Hematopoietic multipotent progenitor cell treated with erythropoietin and hydrocortisone succinate and interleukin-3 and kit ligand, for 4 days (in vitro differentiated cells): ENCODE measurements at places on chromosomes 3 and 15.

DNA sequence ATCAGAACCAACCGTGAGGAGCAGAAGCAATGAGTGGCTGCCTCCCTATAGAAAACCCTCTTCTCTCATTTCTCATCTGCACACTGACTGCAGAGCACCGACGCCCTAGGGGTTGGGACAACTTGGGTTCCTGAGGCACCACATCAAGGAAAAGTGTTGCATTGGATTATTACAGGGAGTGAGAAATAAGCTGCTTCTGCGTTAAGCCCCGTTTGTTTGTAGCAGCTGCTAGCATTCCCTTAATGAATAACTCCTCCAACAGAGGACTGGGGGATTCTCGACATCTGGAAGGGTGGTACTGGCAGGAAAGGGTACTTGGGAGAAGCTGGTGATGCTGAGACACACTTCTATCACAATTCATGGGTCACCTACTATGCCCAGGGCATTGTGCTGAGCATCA, 25.3 kb upstream of the AGBL1 start:
- no peak for DNase-seq

DNA sequence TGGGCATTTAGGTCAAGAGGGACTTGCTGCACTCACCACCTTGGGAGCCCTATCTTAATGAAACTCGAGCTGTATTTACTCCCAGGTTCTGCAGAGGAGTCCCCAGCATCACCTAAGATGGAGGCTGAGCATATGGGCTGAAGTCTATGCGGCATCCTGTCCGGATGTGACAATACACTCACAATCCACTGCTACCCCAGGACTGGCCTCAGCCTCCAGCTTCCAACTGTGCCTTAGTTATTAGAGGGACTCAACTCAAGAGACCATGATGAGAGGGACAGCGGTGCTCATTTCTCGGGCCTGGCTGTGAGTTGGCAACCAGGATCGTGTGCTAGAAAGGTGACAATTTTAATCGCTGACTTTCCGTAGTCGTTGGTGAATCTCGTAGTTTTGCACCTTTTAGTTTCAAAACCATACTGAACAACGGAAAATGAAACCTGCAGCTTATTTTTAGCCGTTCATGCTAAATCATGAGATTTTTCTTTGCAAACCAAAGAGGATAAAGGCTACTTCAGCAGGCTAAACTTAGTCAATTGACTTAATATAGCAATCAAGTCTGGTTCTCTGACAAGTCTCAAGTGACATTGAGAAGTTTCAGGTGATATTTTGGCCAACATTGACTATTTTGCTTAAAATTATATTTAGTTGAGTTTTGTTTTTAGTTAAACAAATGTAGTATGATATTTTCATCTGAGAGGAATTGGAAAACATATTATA, 11.1 kb downstream of the ZBTB38 start:
- DNase-seq, result no peak

DNA sequence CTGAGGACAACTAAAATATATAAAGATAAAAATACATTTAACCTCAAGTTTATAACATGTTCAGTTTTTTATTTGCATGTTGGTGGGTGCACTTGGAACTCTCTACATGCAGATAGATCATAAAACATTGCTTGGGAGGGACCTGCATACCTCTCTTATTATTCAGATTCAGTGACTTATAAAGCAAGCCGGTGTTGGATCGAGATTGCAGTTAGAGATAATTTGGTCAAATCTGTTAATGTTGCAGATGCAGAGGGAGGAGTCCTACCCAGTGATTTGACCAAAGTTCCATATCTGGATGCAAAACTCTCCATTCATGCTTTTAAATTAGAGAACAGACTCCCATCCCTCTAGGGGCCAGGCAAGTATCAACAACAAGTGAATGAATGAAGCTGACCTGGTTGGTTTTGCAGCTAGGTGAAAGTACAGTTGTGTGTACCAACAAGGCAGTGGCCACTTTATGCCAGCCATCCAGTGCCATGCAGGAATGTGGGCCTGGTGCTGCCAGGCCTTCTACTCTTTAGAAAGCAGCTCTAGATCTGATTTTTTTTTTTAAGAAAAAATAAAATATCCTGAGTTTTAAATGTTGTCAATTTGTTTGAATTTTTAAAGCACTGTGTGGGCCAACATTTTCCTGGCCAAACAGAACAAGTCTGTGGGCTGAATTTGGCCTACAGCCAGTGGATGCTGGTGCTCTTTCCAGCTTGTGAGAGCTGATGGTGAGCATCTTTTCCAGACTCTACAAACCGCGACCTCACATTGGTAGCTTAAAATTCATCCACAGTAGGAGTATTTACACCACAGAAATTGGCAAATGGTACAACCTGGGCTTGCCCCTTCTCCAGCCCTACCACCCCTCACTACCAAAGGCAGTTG, 12.3 kb downstream of the CDIN1 start:
- no peak for DNase-seq

DNA sequence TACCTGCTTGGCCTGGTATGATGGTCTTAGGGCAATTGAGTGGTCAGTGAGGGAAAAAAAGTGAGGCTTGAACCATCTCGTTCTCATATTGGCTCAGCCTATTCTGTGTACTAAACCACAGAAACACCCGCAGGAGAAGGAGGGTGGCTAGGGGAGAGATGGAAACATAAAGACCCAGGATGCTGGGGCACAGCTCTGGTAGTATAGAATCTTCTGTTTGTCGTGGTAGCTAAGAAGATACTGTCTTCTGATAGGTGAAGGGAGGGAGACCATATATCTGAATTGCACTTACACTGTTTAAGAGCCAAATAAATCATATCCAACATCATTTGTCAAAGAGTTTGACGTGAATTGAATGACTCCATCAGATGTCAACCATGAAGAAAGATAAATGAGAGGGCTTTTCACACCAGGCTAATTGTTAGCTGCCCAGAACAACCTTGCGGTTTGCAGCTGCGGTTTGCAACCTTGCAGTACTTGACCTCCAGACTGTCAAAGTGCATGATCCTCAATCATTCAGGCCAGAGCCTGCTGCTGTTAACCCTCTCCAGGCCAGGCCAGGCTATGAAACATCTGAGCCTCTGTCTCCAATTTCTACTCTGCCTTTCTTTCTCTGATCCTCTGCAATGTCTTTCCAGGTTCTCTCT, 40.9 kb upstream of the PIK3R4 start:
- no peak for DNase-seq

- peak; percentile 71 for DNase-seq
Measured at GRCh38 chr3:31105438-31106077, 211.1 kb upstream of the GADL1 start.

DNA sequence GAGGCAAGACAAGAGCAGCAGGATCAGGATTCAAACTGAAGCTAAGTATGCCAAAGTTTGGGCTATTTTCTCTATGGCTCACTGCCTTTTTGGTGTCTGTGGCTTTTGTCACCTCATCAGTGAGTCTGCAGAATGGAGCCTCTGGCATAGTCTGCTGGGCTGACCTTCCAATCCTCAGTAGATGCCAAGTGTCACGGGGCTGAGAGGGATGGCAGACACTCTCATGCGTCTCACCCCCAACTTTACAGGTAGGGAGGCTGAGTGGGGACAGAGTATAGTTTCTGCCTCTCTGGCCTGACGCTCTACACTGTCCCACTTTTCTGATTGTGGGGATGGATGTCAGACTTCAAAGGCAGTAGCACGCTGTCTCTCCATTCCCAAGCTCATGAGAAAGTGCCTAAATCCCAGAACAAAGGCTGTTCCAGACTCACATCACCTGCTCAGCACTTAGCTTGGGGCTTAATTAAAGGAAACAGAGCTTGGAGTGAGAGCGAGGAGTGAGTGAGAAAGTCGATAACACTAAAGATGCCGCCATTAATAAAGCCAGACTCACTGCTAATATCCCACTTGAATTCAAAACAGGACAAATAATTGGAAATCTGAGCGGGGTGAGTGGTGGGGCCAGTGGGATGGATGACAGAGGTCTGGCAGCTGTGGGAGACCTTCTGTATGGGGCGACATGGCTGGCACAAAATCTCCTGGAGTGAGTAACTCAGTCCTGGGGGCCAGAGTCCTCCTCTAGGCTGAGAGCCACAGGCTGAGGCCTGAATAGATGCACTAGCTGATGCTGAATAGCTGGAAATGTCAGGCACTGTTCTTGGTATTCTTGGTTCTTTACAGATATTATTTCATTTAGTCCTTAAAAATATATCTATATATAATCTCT, 78.4 kb upstream of the MRPS22 start:
- DNase-seq, result no peak

- no peak for DNase-seq
Measured at GRCh38 chr15:25618161-25618560, 179.3 kb upstream of the UBE3A start.

GRCh38 chr3:149575961-149576564, 81.8 kb downstream of the WWTR1 start:
- peak; percentile 20 for DNase-seq

- DNase-seq, result no peak
Measured at GRCh38 chr3:99269606-99270351, 368.3 kb upstream of the DCBLD2 start.

GRCh38 chr3:452221-452620, 255.7 kb downstream of the CHL1 start:
- DNase-seq, result no peak

DNA sequence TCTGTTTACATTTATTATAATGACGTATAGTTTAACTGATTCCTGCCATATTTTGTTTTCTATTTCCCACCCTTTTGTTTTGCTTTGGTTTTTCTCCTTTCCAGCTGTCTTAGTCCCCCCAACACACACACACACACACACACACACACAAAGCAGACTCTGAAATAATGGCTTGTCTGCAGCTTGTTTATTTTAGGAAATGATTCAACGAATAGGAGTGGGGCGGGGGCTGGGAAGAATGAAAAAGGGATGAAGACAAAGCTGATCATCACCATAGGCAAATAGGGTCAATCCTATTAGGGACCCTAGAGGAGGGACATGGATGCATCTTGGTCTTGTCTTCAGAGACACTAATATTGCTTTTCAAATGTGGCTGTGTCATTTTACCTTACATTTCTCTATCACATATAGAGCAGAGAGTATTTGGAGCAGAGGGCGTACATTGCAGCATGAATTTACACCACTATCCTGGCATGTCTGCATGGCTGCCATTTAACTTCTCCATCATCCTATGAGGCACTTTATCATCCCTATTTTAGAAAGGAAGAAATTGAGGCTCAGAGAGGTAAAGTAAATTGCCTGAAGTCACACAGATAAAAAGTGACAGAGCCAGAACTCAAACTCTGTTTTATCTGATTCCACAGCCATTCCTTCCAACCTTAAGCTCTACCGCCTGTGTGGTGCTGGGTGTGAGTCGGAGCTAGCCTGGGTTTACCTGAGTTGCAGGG, 147.2 kb upstream of the TPM1 start:
- no peak for DNase-seq

DNA sequence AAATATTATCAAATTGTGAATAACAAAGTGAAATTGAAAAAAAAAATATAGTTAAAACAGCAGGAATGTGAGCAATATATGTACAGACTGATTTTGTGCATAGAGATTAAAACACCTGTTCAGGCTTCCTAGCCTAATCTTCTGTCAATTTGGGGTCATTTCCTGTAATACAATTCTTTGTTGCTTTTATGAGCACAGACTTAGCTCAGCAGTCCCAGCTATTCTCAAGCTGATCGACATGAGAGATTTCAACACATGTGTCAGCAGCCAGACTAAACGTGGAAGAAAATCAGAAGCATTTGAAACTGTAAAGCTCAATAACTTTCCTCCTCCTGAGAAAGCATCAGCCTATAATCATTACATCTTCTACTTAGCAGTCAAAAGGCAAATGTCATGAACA, 1.6 kb upstream of the FHIT start:
- no peak for DNase-seq

DNA sequence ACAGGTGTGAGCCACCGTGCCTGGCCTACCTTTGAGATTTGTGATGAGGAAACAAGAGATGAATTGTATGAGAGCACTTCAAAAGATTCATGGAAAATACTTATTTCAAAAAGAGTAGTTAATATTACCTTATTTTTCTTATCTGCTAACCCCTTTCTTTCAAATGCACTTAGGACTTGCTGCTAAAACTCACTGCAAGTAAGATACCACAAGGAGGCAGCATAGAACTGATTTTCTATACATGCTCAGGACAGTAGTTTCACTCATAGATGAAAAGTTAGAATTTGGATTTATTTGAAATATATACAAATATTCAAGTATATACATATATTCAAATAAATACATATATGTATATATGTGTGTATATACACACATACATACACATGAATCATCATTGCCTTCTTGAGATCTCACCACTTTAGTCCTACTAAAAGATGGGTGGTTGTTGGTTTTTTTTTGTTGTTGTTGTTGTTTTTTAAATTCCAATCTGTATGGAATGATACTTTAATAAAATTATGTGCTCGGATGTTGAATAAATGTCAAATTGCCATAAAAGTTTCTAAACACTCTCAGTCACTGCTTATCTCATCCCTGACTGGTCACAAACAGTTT, 2.4 kb downstream of the CCNDBP1 start:
- peak; percentile 90 for DNase-seq

DNA sequence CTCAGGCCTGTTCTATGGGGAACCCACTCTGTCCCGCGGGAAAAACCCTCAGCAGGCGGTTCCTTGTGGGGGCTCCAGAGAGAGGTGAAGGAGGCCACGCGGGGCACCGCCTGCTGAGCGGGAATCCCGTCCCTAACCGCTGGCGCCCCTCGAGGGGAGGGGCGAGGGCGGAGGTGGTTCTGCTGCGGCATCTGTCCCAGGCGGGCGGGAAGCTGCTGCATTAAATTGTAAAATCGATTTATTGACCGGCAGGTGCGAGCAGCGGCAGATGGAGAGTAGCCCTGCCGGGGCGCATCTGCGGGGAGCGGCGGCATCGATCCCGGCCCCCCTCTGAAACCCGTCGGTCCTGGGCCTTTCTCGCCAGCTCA, 3.7 kb upstream of the DLL4 start:
- no peak for DNase-seq

GRCh38 chr15:39213385-39213840, 367.5 kb upstream of the THBS1 start:
- DNase-seq, result no peak

DNA sequence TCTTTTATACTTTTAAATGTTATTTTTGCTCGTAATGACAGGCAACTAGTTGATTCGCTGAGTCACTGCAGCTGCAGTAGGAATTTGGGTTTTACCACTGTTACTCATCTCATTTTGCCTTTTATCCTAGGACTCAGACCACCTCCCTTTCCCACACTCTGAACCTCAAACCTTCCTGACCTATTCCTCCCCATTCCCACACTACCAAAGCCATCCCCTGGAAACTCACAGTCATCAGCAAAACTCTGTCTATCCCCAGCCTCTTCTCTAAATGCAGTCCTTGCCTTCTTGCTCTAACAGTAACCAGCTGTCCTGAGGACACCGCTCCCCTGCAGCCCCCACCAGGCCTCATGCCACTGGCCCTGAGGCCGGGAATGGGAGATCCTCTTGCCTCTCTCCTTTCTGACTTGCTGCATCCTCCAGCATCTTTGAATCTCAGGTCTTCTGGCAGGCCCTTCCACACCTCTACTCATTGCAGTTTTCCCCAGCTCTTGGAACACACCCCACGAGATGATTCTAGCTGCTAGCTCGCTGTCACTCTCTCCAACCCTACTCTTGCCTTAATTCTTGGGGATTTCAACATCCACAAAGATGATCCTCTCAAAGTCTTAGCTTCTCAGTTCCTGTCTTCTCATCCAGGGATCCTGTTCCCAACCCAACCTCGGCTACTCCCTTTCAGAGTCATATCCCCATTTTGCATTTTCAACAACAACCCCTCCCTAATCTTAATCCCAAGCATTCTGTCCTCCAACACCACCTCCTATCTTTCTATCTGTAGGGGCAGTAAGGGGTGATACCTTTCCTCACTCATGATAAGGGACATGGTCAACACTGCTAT, 55.9 kb upstream of the C3orf80 start:
- DNase-seq, result peak; percentile 40
